ENCODE measurements at places on chromosomes 4 and X.

DNA sequence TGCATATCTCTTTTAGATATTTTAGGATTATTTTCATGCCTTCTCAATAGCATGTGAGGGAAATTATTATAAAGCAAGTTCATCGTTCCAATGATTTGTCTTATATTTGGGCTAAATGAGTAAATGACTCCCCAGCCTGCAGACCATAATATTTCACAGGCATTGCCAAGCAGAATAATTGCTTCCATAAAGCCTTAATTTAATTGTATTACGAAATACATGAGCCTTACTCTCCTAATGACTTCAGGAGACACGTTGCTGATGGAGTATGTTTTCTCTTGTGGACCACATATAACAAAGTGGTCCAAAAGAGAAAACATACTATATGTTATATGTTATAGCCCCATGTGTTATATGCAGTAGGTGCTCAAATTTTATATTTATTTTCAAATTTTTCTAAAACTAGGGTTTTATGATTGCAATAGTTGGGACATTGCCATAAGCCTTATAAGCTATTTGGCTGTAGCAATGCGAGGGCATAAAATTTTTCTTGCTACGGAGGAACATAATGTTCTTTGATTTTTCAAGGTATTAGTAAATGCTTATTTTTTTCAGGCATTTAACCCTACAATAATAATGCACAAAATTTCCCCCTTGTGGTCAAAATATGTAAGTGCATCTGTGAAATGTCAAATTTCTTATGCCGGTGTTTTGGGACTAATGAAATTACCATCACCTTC is 26.2 kb upstream of the TMPRSS11D start:
- no peak for DNase-seq

DNA sequence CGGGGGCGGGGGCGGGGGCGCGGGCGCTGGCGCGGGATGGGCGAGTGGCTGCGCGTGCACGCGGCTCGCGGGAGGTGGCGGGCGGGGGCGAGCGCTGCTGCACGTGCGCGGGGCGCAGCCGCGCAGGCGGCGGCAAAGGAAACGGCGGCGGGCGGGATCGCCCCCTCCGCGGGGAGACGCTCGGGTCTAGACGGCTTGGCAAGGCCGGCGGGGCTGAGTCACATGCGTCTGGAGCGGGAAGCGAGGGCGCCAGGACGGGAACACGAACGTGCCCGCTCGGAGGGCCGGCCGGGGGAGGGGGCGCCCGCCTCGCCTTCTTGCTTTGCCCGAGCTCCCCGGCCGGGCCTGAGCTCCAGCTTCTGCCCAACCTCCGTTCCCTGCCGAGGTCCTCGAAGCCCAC is 4.3 kb upstream of the HAUS7 start:
- no peak for DNase-seq

DNA sequence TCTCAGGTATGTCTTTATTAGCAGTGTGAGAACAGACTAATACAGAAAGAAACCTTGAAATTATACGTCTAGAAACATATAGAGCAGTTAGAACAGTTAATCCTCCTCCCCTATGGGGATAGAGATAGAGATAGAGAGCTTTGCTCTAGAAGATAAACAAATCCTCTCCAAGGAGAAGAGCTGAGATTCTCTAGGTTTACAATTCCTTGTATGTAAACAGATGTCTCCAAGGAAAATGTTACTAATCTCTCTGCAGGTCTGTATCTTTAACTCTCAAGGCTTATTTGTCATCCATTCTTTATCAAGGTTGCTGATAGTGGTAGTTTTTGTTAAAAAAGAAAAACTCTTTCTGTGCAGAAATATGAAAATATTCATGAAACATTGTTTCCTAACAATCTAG is 282.1 kb upstream of the GIMD1 start:
- DNase-seq: no peak

- DNase-seq: no peak
Observed at GRCh38 chr4:169136330-169136729, 126.3 kb upstream of the CBR4 start.
